ENCODE measurements at places on chromosomes 6 and 20. TPM values are rescaled to one million over a fixed set of nuclear protein-coding genes. Genes with fewer than 3 reads are reported as not detected.

Gene OR2H1
- not detected for total RNA-seq

Gene WFDC2
- total RNA-seq, result not detected

Gene PRL
- total RNA-seq, result not detected

Gene KIAA0408
- total RNA-seq, result 5.8 TPM

Gene SPATA25
- total RNA-seq, result not detected

DNA sequence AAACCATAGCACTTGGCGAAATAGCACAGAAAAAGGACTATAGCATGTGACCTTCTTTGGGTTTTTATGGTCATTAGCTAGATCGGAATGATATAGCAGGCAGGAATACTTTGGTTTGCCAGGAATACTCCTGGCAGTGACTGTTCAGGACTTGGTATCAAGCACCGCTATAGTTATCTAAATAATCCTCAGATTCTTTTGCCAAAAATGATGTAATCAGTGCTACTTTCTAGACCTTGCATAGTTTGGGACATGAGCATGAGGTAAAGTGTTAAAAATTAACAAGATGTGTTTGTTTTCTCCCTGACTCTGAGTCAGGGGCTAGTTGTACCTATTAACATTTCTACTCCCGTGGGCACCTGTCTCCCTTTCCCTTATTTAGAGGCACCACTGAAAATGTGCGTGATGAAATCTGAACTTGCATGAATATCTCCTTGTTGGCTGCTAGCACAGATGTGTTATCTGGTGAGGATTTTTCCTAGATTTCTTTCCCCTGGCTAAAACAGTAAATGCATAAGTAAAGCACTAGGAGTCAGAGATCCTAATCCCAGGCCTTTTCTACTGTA lies 511.0 kb downstream of the CDKAL1 start:
- DNase-seq, result no peak

- no peak for DNase-seq
These were observed 5.9 kb upstream of the CPXM1 start for GRCh38 chr20:2806351-2806701.

- no peak for DNase-seq
These were observed 24.1 kb downstream of the STK4 start for GRCh38 chr20:44990425-44990824.

- no peak for DNase-seq
These were observed 100.6 kb downstream of the KCNB1 start for GRCh38 chr20:49381558-49382493.

GRCh38 chr6:52566201-52566600 lies 10.7 kb downstream of the TRAM2 start:
- DNase-seq, result no peak

GRCh38 chr6:47071681-47072080 lies 29.5 kb upstream of the ADGRF1 start:
- DNase-seq, result no peak

DNA sequence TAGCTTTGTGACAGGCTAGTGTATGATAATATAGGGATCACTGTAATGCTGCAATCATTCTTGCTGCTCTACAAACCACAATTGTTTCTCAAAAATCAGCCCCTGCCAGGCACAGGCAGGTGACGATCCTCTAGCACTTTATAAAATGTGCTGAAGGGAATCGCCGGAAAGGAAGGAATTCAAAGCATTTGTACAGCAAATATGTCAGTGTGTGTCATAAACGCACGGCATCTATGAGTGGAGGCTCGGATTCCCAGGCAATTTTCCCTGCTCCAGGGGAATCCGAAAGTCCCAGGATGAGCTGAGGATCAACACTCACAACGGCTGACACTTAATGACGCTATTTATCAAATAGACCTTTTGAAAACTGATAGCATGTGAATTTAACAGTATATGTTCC lies 1.4 kb downstream of the PHACTR1 start:
- DNase-seq, result no peak

- no peak for DNase-seq
These were observed 162.3 kb downstream of the MRPL14 start for GRCh38 chr6:43964659-43965570.

Measured in SJSA1 (cell line).